ENCODE measurements at places on chromosomes 2 and 18.

DNA sequence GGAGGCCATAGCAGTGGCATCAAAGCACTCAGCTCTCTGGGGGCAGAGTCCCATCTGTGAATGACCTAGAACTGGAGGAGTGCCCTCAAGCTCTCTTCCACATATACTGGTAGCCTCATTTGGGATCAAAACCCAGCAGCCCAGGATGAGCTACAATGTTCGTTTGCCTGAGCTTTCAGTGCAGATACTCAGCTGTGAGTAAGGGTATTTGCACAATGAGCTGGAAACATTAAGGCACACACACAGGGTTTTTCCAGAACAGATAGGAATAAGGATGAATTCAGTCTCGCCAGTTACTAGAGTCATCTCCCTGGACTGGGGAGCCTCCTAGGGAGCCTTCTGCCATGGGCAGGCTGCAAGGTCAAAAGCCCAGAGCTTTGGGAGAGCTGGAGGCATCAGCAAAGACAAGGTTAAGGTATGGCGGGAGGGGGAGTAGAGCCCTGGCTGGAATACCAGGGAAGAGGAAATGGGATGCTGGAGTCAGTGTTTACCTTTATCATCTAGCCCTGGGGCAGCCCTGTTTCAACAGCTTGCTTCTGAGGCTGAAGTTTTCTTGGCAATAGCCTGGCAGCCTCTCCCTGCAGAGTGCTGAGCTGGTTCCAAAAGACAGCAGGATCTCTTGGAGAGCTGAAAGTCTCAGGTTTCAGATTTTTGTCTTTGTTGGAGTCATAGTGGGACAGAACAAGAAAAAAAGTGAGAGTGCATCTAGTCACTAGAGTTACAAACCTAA lies 187.7 kb downstream of the LOXHD1 start:
- no peak for DNase-seq

DNA sequence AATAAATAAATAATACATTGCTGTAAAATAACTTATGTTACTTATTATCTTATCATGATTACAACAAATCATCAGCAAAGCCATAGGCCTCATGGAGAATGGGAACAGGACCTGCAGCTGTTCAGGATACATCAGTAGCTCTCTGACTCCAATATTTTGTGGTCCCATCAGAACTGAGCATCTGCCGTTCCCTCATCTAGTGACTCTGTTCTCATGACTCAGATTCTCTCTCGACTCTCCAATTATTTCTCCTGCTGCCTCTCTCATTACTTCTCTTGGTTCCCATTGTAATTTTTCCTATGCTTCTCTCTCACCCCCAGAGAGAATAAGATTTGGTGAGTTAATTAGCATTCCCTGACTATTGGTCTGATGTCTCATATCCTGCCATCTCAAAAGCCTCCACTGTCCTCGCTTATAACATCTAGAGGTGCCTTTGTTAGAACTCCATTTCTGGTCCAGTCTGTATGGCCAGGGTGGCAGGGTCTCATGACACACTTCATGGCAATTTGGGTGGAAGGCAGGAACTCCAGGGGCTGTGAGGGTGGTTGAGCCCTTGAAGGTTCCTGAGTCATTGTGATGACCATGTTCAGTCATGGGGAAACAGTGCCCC lies 78.0 kb upstream of the TANC1 start:
- no peak for DNase-seq

- DNase-seq: no peak
Observed at GRCh38 chr18:49081511-49082155, 130.9 kb upstream of the SMAD7 start.

DNA sequence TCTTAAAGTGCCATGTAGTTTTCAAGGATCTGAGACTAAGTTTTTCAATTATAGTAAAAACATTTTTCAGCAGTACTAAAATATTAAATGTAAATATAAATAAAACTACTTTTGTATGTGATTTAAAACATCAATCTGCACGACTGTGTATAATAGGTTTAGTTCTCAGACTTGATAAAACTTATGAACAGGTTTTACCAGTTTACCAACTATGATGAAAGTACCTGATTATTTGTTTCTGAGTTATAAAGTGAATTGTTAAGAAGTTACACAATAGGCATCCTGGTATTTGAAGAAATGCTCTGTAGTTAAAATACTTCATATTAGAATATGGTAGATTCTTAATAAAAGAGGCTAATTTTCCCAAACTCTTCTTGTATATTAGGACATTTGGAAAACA lies 14.8 kb downstream of the RELCH start:
- no peak for DNase-seq

- DNase-seq: no peak
Observed at GRCh38 chr2:65554765-65555591, 122.6 kb upstream of the SPRED2 start.

GRCh38 chr2:69514406-69514805 lies 77.2 kb upstream of the NFU1 start:
- DNase-seq: no peak

DNA sequence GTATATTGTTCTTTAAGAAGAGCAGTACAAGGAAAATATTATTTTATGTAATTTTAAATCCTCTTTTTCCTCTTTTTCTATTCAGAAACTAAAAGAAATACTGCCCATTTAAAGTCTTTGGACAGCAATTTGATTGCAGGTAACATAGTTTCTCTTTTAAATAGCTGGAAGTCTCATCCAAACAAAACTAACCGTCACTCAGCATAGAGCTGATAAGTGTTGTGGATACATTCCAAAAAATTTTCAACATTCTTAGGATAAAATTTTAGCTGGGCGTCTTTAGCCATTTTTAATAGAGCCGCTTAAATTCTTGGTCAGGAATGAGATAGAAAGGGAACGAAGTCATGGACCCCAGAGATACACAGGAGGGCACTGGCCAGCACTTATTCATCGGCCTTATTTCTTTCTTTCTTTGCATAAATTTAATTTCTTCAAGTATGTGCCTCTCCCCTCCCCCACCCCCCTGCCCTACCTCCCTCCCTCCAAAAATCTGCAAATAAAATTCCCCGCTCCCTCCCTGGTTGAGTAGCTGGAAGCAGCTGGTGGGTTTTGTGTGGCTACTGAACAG lies 81.7 kb downstream of the GBX2 start:
- no peak for DNase-seq

GRCh38 chr2:54605836-54606235 lies 117.6 kb upstream of the EML6 start:
- no peak for DNase-seq

DNA sequence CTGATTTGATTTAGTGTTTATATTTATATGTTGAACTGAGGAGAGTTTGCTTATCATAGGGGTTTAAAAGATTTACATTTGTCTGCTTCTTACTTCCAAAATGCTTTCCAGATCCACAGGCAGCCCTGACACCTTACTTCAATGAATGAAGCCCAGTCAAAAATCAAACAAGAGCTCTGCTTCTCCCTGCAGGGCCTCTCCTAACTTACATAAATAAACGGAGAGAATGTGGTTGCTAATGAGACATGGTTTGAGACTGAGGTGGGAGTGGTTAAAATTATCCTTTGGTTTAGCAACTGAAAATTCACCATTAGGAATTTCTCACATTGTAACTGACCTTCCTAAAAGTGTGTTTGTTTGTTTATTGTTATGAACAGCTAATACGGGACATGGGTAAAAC lies 612.3 kb upstream of the FANCL start:
- DNase-seq: no peak

DNA sequence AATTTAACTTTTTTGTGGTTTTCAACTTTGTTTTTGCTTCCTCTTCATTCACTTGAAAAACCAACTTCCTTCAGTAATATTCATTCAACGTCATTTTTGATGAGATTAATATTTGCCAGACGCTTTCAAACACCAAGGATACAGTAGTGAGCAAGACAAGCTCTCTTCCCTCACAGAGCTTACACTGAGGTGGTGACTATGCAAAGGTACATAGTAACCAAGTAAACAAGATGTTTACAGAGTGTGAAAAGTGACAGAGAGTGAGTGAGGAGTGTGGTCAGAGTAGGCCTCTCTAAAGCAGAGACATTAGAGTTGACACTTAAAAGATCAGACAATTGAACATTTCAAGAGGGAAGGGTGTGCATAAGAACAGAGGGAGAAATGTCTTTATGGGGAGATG lies 155.5 kb downstream of the TMEM247 start:
- no peak for DNase-seq

DNA sequence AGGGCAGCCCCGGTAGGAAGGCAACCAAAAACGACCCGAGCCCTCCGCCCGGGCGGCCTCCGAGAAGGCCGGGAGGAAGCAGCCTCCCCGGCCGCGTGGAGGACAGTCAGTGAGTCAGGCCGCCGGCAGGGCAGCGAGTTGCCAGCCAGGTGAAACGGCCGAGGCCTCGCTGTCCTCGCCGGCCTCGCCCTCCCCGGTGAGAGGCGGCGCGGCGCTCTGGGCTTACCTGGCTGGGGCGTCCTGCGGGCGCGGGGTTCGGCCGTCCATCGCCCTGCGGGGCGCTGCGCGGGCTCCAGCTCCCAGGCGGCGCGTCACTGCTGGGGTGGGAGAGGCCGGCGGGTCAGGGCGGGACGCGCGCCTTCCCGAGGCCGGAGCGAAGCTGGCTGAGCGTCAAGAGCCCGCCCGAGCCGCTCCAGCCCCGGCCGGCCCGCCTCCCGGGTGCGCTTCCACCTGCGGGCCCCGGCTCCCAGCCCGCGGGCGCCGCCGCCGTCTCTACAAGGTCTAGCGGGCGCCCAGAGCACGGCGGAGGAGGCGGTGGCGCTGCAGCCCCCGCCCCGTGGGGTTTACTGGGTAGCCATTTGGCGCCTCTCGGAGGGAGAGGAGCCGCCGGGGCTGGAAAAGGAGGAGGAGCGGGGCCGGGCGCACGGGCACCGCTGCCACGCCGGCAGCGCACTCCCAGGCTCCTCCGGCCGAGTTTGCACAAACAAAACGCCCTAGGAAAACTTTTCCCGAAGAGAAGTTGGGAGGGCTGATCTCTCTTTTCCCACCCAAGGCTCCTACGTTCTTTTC lies 499 bp downstream of the COBLL1 start:
- peak; percentile 91 for DNase-seq

GRCh38 chr2:67318993-67319481 lies 78.1 kb upstream of the ETAA1 start:
- no peak for DNase-seq

DNA sequence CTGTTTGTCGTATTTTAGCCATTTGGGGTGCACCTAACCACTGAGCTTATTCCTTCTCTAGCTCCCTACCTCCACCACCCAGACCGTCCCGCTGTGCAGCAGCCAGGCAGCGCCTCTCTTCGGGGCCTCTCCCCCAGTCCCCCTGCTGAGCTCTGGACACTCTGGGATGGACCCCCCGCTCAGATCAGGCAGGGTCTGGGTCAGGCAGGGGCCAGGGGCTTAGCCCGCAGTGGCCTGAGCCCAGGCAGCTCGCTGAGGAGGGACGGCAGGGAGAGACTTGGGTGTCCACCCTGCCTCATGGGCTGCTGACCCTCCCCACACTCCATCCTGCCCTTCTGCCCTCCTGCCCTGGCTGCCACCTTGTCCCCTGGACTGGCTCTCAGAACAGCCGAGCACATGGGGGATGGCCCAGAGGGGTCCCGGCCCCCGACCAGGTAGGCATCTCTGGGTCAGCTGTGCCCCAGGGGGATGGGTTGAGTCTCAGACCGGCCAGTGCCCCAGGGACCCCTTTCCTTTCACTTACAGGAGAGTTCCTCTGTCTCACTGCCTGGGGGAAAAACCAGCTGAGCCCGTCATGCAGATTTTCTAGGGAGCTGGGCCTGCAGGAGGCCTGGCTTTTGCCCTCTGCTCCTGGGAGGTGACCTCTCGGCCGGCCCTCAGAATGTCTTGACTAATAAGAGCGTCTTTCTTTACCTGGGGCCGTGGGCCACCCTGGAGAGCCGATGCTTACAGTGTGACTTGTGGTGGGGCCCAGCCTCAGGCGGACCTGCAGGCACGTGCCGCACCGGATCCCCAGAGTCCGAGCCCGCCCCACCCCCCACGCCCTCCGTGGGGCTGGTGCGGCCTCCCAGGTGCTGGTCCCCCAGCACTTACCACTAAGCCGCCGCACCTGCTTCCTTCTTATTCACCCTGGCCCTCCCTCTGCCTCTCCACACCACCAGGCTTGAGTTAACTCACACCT lies 22.8 kb upstream of the PXDN start:
- peak; percentile 67 for DNase-seq

- DNase-seq: no peak
Observed at GRCh38 chr2:208350610-208351009, 56.0 kb upstream of the PTH2R start.

GRCh38 chr2:13616059-13616458 lies 899.3 kb downstream of the TRIB2 start:
- DNase-seq: no peak

DNA sequence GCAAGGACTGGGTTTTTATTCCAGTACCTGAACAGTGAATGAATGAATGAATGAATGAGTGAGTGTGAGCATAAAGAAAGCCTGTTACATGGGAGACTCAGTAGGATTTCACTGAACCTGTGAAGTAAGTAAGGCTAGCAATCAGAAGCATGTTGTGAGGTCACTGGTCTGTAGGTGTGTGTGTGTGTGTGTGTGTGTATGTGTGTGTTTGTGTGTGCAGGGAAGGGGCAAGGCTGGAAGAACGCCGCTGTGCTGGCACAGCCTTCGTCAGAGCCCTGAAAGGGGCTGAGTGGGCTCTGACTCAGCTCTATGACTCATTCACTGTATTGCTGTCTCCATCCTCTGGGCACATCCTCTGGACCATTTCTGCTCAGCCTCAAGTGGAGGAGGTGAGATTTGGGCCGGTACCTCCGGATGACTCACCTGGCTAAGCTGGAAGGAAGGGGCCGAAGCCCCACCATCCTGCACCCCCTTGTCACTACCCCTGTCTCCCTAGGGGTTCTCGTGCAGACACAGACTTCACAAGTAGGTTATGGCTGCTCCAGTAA lies 51.4 kb upstream of the MRPL33 start:
- no peak for DNase-seq

DNA sequence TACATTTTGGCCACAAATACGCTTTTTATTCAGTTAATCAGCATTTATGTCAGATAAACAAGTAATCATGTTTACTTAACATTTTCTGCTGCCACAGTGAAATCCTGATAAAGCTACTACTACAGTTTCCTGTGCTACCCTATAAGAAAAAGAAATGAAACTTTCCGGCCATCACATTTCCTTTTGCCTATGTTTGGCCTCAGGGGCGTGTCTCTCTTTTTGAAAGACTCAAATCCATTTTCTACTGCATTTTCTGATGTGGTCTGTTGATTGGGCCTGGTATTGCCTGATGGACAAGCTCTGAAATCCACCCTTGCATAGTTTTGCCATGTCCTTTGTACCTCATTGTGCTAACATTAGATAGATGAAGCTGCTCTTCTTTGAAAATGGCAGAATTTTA lies 152.6 kb downstream of the AGPS start:
- no peak for DNase-seq

DNA sequence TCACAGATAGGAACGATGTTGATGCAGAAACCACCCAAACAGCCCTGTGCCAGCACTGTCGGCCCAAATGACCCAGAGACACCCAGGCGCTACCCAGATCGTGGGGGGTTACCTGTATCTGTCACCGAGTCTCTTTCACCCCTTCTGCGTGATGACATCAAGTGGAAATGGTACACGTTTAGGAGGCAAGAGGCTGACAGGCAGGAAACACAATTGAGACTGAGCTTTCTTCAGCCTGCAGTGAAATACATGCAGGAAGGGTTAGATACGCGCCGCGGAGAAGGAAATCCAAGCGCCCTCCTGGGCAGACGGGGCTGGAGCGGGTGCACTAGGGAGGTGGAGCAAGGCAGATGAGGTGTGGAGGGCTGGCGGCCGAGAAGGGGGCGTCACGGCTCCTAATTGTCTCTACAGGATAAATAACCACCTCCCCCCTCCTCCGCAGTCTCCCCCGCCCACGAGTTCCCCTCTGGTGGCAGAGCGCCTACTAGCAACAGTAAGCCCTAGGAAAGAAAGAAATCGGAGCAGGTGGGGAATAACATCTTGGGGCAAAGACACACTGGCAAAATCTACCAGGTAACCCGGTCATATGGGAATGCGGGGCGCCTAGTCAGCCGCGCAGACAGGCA lies at the start of gene RNF152:
TSS of gene RNF152 (minus strand) at position 325 of the 626 bp plus-strand sequence. CDS start 76,544 bp downstream, outside the sequence.
- DNase-seq: no peak

GRCh38 chr2:240598311-240598911 lies 11.9 kb downstream of the CAPN10 start:
- DNase-seq: no peak

Measured in RPMI8226 (cell line).